ENCODE measurements at places on chromosomes 12 and 14. TPM values are rescaled to one million over a fixed set of nuclear protein-coding genes. Genes with fewer than 3 reads are reported as not detected.

The AKAP6 gene
- total RNA-seq: 1.6 TPM

DNA sequence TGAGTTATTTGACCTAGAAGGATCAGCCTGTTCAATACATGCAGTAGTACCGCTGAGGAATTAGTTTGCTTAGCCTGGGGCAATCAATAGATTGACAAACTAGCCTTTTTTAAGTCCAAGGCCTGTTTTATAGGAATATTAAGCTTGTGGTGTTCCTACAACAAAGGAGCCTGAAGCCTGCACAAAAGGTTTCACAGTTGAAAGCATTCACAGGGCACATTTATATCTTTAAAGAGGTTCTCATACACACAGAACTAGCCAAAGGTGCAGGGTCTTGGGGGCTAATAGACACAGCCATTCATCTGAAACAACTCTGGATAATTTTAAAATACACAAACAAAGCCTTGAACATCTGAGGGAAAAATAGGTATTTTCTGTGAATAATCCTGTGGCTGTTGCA, 160.3 kb downstream of the RPS29 start:
- no peak for DNase-seq

The DHRS2 gene
- under 0.01 TPM for total RNA-seq

DNA sequence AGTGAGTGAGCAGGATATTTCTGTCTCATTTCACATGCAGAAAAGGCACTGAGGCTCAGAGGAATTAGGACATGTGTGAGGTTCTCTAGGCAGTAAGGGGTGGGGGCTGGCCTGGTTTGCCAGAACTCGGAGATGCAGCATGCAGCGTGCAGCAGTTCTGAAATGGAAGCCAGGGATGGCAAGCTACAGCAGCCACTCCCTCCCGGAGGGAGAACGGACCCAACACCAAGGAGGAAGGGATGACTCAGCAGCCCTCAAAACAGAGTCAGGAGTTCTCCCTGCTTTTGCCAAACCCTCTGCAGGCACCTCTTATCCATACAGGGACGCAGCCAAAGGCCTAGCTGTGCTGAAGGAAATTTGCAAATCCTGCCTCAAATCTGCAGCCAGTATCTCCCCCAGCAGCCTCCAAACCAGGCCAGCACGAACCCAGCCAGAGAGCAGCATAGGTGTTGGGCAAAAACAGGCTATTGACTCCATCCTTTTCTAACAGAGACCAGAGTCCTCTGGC, 10.3 kb upstream of the SERPINA3 start:
- no peak for DNase-seq

The SYNE2 gene
- total RNA-seq: 1.1 TPM

DNA sequence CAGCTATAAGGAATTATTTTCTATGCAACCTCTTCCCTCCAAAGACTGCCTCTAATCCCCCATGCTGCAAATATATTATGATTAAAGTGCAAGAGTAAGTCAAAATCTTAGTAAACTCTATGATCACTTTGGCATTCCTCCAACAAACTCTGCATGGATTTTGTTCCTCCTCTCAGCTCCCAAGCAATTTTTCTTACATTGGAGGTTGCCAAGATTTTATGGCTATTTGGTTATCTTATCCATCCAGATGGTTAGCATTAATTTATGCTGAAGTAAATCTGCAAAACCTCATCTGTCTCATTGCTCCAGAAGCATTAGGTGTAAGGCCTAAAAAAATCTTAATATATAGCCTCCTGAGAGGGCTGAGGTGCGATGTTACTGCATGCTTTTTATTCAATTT, 228.1 kb downstream of the CHST11 start:
- no peak for DNase-seq

The SMCO2 gene
- not detected for total RNA-seq

GRCh38 chr14:73234586-73235394, 2.5 kb upstream of the PAPLN start:
- no peak for DNase-seq

GRCh38 chr14:33754261-33754660, 196.6 kb downstream of the EGLN3 start:
- no peak for DNase-seq

The STRN3 gene
- 16.7 TPM for total RNA-seq

- DNase-seq: no peak
Observed at GRCh38 chr14:101066826-101067510, 163.4 kb upstream of the RTL1 start.

- DNase-seq: no peak
Observed at GRCh38 chr12:68614769-68615168, 4.1 kb downstream of the RAP1B start.

- no peak for DNase-seq
Observed at GRCh38 chr12:124938108-124938507, 23.7 kb upstream of the UBC start.

- DNase-seq: no peak
Observed at GRCh38 chr12:89648211-89648930, 60.3 kb downstream of the ATP2B1 start.

The PRR4 gene
- total RNA-seq: 1.1 TPM

DNA sequence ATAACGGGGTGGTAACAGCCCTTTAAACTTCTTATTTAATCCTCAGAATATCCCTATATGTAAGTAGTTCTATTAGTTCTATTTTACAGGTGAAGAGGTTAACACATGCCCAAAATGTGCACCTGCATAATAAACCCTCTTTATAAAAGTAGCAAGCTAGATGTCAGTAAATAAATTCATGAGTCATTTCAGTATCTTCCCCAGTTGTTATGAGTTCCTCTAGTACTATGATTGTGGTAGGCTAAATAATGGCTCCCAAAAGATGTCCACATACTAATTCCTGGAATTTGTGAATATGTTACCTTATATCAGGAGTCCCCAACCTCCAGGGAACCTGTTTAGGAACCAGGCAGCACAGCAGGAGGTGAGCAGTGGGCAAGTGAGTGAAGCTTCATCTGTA, 106.5 kb downstream of the TMTC3 start:
- no peak for DNase-seq

DNA sequence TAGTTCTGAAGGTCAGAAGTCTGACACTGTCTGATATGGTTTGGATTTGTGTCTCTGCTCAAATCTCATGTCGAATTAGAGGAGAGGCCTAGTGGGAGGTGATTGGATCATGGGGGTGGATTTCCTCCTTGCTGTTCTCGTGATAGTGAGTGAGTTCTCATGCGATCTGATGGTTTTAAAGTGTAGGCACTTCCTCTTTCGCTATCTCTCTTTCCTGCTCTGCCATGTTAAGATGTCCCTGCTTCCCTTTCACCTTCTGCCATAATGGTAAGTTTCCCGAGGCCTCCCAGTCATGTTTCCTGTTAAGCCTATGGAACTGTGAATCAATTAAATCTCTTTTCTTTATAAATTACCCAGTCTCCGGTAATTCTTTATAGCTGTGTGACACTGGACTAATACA, 84.1 kb upstream of the TMTC1 start:
- DNase-seq: no peak

DNA sequence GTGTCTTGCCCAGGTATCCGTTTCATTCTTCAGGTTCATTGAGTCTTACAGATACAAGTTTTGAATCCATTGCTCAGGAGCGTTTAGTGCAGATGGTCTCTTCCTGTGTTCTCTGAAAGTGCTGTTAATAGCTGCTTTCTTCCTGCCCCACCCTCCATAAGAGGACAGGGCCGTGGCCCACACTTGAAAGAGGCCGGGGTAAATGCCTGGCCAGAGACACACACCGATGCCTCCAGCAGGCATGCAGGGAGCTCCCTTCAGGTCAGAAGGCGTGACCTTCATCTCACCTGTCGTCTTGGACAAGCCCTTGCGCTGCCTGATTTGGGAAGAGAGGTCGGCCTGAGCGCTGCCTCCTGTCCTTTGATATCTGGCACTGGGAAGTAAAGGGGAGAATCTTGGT, 11.6 kb downstream of the PRKAB1 start:
- no peak for DNase-seq

- no peak for DNase-seq
Observed at GRCh38 chr14:102883089-102883541, 39.3 kb upstream of the AMN start.

The SUSD6 gene
- 23.4 TPM for total RNA-seq

DNA sequence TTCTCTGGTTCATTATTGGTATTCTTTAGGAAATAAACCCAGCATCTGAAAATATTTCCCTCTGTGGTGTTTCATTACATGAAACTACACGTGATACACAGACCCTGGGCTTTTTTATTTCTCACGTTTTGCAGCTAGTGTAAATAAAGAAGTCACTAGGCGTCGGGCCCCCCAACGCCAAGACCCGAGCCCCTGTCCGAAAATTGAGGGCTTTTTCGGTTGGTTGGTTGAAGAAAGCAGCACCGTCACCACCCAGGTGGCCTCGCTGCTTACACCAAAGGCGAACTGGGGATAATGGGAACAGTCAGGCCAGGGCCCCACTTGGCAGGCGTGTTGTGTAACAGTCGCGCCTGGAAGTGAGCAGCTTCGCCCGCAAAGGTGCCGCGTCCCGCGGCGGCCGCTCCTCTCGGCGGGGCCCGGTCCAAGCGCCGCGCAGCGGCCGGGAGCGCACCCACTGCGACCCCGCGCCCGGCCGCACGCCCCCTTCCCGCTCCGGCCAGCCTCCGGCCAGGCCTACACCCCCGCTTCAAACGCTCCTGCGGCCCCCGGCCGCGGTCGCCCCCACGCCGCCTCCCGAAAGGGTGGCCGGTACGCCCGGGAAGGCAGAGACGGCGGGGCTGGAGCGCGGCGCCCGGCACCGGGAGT, 1.2 kb downstream of the DUSP16 start:
- peak; percentile 37 for DNase-seq

DNA sequence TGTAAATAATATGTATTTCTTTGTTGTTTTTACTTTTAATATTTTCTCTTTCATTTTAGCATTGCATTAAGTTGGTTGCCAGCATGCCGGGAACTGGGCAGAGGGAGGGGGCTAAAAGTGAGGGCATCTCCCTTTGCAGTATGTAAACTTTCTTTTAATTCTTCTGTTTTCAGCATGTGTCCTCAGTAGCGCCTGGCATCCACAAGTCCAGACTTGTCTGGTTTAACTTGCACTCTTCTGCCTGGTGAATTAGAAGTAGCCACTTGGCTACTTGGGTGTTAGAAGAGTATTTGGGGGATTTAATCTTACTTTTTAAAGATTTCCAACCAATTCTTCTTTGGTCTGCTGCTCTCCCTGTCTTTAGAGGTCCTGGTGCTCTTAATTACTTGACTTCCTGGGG, 117.2 kb upstream of the SCAF11 start:
- DNase-seq: no peak

The LRRIQ1 gene
- total RNA-seq: under 0.01 TPM

GRCh38 chr14:100605706-100606686, 18.8 kb upstream of the BEGAIN start:
- no peak for DNase-seq

- no peak for DNase-seq
Observed at GRCh38 chr12:46557539-46558373, 185.2 kb upstream of the SLC38A2 start.

GRCh38 chr12:9687228-9687627, 17.7 kb downstream of the CLEC2D start:
- DNase-seq: no peak

GRCh38 chr12:58033831-58034230, 92.5 kb downstream of the ATP23 start:
- DNase-seq: no peak

DNA sequence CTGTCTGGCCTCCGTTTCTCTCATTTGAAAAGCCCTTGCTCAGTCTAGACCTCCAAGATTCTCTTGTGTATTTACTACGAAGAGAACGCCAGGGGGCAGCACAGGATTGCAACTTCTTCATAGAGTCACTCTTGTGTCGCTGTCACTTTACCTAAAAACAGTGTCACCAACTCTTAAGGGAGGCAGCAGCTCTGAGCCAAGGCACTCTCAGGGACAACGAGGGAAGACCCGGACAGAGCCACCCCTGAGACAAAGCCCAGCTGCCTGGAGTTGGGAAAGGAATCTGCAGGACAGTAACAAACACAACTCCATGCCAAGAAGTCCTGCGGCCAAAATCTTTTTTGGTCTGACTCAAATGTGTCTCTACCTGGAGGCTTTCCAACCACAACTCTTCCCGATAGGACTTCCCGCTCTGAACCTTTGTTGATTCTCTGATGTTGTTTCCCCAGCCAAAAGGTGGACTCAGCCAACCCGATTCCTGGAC, 9.6 kb upstream of the RPAP3 start:
- peak; percentile 80 for DNase-seq

DNA sequence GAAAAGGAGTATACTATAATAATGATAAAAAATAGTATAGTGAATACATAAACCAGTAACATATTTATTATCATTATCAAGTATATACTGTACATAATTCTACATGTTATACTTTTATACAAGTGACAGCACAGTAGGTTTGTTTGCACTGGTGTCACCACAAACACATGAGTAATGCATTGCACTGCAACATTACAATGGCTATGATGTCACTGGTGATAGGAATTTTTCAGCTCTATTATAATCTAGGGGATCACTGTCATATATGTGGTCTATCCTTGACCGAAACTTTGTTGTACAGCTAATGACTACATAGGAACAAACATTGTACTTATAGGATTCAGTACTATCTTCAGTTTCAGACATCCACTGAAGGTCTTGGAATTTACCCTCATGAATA, 165.8 kb upstream of the SYT1 start:
- DNase-seq: no peak

The TMEM121 gene
- 46.3 TPM for total RNA-seq

DNA sequence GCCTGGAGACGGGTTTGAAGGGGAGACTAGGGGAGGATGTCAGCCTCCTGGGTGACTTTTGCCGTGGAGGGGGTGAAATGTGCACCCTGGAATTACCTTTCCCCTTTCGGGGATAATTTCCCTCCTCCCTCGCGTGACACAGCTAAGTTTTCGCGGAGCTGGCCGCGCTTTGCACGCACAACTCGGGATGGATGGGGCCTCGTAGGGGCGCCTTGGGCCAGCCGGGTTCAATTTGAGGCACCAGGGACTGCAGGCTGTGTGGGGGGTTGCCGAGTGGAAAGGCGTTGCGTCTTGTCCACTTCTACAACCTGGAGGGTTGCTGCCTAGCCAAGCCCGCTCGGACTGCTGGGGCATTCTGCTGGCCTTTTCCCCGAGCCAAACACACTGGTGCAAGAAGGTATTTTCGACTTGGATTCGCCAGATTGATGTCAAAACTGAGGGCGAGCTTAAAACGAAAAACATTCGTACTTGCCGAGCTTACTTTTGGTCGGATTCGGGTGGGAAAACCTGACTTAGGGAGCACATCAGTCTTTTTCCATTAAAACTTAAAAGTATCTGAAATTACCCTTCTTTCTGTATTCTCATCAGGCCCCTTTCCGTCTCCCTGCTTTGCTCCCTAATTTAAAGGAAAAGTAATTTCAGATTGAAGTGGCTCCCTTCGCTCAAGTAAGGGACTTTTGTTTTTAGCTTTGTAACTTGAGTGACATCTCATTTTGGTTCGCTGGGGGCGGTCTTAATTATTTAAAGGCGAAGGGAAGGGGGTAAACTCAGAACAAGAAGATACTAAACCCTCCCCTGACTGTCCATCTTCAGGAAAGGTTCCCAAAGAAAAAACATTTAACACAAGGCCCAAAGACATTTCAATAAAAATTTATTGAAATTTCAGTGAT, 14.3 kb downstream of the TBX3 start:
- no peak for DNase-seq

GRCh38 chr12:31536672-31537071, 54.3 kb downstream of the DENND5B start:
- DNase-seq: no peak

DNA sequence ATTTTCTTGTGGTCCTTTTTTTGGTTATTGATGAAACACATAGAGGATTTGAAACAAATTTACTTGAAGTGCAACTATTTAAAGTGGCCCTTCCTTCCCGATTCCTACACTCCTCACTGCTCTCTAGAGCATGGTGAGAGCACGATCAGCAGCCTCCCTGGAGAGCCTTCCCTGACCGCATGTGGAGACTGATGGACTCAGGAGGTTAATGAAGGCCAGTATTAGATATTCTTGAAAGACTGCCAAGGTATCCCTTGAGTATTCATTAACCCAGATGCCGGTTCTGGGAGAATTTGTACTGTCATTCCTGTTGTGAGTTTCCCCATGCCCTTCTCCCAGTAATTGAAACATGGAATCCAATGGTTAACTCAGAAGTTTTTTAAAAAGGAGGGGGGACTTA, 102.8 kb upstream of the FGD4 start:
- DNase-seq: no peak

All from hematopoietic multipotent progenitor cell (in vitro differentiated cells).